Mammary epithelial cell (primary cell): ENCODE measurements at places on chromosomes 4 and X. TPM values are rescaled to one million over a fixed set of nuclear protein-coding genes. Genes with fewer than 3 reads are reported as not detected.

The MAGEC2 gene
- not detected for total RNA-seq

- DNase-seq = no peak
These were observed 72.0 kb upstream of the TSPAN7 start for GRCh38 chrX:38489341-38489740.

DNA sequence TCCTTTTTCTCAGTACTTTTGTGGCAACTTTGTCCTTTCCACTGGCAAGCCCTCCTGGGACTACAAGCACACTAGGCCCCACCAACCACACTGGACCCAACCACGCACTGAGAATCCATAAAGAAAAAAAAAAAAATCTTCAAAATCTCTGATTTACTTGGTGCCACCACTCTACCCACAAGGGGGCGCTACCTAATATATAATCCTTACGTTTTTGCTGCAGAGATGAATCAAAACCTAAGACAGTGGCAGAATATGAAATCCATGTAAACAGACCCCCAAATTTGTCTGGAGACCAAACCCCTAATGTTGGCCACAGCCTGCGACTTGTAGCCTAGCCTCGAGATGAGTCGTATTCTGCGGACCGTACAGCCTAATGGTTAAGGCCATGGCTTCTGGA is 63.5 kb upstream of the ARHGAP36 start:
- DNase-seq = no peak

GRCh38 chr4:76434901-76435527 is at the start of gene SHROOM3:
Gene SHROOM3, plus strand, starts transcription at chr4:76435229. Its CDS starts 824 bp downstream, at chr4:76436053.
- peak; percentile 62 for DNase-seq

DNA sequence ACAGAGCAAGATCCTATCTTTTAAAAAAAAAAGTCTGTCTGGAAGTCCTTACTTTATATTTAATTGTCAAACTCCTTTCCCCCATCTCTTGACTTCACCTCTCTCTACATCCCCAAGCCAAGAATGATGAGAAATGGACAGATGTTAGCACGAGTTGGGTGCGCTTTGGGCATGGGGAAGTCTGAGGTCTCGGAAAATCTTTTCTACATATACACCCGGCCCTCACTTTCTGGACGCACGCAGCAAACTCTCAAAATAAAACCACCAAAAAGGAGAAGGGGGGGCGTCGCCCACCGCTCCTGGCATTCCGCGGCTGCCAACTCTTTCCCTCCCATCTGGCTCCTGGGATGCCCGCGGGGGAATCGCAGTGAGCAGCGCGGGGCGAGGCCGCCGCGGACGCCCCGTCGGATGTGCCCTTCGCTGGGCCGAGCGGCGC is 756 bp downstream of the IGFBP7 start:
- DNase-seq = peak; percentile 30
